ACHN (cell line): ENCODE measurements at places on chromosomes 7 and 10.

GRCh38 chr10:89171996-89172395, 35.1 kb downstream of the CH25H start:
- no peak for DNase-seq

GRCh38 chr7:115273139-115273772, 351.4 kb downstream of the MDFIC start:
- no peak for DNase-seq

DNA sequence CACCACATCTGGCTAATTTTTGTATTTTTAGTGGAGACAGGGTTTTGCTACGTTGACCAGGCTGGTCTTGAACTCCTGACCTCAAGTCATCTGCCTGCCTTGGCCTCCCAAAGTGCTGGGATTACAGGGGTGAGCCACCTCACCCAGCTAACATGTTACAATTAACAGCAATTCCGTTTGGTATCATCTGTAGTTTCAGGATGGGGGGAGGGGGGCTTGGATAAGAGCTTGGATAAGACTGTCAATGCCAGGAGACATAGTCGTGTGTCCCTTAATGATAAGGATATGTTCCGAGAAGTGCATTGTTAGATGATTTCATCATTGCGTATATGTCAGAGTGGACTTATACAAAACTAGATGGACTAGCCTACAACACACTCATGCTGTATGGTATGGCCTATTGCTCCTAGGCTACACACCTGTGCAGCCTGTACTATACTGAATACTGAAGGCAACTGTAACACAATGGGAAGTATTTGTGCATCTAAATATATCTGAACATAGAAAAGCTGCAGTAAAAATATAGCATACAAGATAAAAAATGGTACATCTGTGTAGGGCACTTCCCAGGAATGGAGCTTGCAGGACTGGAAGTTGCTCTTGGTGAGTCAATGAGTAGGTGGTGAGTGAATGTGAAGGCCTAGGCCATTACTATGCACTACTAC, 103.9 kb upstream of the TNS3 start:
- no peak for DNase-seq

- no peak for DNase-seq
These were observed 73.5 kb downstream of the KMT2C start for GRCh38 chr7:152362128-152362926.

- no peak for DNase-seq
These were observed 456.2 kb upstream of the NRP1 start for GRCh38 chr10:33790521-33791271.

DNA sequence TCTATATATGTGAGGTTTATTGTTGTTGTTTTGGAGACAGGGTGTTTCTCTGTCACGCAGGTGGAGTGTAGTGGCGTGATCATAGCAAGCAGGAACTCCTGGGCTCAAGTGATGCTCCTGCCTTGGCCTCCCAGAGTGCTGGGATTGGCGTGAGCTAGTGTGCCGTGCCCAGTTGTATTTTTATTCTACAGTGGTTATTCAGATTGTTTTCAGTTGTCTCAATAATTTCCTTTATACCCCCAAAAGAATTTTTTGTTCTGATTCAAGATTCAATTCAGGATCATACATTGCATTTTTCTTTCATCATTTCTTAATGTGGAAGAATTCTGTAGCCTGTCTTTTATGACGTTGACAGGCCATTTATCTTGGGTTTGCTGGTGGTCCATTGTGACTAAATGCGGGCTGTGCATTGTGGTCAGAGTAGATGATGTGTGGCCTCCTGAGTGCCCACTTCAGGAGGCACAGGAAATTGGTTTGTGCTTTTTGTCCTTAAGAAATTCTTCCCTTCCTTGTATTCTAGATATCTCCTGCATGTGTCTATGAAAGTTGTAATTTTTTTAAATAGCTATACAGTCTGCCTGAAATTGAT, 22.9 kb downstream of the RBM33 start:
- peak; percentile 48 for DNase-seq

GRCh38 chr7:140922741-140923345, 1.9 kb downstream of the BRAF start:
- no peak for DNase-seq

DNA sequence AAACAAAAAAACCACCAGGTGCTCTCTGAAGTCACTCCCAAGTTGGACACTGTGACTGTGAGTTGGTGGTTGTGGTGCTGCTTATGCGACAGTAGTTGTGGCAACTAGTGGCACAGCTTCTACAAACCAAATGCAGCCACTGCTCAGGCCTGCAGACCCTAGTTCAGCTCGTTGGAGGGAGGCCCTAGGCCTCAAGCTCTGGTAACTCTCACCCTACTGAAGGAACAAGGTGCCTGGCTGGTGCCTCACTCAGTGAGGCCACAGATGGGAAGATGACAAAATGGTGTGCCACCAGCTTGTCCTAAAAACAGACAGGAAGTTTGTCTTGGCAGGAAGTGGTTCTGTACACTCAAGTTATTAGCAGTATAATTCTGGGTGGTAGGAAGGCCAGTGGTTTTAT, 45.3 kb upstream of the RAPGEF5 start:
- no peak for DNase-seq
